ENCODE measurements at places on chromosomes 7 and 10. TPM values are rescaled to one million over a fixed set of nuclear protein-coding genes. Genes with fewer than 3 reads are reported as not detected.
A peak's percentile ranks its signal among the peaks of the same experiment; 100 is the strongest.

DNA sequence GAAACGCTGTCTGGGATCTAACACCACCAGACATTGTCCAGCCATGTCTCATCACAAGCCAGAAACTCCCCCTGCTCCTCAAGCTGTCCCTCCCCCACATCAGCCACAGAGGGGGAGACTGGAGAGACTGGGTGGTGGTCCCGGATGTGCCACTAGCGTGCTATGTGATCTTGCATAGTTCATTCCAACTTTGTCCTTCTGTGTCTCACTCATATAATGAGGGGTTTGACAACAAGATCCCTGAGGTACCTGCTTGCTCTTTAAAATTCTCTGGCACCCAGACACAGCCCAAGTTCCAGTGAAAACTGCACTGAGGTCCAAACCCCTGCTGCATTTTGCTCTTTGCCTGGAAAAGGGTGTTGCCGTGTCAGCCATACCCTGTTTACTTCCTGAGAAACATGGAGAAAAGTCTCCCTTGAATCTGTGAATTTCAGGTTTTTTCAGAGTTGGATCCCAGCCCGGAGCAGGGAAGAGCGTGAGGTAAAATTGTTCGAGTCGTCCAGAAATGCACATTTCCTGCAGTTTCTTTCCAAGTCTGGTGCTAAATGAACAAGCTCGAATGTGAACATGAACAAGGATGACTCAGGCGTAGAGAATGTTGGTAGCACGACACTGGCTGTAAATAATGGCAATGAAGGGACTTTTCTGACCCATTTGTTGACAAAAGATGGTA lies 156.6 kb downstream of the CCDC3 start:
- no peak for DNase-seq

Gene PLAU
- 0.82 TPM for total RNA-seq

- DNase-seq, result no peak
Measured at GRCh38 chr7:101747053-101747878, 70.2 kb upstream of the CUX1 start.

Gene RAMP3
- not detected for total RNA-seq

DNA sequence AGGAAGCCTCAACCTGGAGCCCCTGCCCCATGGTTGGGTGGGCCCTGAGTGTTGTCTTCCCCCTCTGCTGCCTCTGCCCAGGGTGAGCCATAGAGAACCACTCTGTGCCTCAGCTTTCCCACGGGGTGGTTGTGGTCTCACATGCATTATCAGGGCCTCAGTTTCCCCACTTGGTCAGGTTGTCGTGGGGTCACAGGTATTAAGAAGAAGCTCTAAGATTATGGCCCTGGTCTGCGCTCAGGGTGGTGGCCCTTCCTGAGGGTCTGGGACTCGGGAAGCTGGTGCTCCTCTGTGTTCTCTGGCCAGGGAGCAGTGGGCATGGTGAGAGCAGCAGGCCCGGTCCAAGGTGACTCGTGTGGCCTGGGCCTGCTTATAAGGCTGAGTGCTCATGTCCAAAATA lies 17.8 kb downstream of the LRRC27 start:
- no peak for DNase-seq

- peak; percentile 47 for DNase-seq
Measured at GRCh38 chr7:24981171-24981951, 1.4 kb upstream of the OSBPL3 start.

DNA sequence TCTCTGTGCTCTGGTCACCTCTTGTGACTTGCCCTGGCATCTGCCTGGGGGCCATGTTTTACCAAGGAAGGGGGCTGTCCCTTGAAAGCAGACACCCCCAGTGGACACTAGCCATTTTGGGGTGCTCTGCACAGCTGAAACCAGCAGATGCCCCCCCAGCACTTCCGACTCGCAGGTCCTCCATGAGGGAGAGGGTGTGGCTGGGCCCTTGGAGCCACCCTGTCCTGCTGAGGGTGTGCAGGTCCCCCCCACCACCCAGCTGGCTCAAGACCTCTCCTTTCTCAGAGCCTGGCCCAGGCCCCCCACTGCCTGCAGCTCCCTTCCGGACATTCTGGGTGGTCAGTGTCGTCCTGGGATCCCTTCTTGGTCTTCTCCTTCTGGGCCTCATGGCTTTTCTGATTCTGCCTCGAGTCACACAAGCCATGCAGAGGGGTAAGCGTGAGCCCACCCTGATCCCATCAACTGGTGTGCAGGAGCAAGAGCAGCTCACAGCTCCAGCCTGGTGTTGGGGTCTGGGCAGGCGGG lies 12.3 kb downstream of the SCART1 start:
- DNase-seq, result no peak

DNA sequence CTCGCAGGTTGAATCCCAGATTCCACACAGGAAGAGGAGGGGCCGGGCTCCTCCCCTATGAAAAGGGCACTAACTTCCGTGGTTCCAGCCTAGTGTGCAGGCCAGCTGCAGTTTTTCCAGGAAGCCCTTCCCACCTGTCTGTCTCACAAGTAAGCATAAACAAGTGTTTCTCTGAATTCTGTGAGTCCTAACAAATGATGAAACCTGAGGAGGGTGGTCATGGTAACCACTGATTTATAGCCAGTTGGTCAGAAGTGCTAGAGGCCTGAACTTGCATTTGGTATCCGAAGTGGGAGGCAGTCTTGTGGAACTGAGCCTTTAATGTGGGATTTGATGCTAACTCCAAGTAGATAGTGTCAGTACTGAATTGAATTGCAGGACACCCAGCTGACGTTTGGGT lies 54.7 kb upstream of the STEAP4 start:
- no peak for DNase-seq

Gene SPDYE9
- total RNA-seq, result not detected

- DNase-seq, result no peak
Measured at GRCh38 chr7:12294701-12295100, 83.6 kb downstream of the TMEM106B start.

DNA sequence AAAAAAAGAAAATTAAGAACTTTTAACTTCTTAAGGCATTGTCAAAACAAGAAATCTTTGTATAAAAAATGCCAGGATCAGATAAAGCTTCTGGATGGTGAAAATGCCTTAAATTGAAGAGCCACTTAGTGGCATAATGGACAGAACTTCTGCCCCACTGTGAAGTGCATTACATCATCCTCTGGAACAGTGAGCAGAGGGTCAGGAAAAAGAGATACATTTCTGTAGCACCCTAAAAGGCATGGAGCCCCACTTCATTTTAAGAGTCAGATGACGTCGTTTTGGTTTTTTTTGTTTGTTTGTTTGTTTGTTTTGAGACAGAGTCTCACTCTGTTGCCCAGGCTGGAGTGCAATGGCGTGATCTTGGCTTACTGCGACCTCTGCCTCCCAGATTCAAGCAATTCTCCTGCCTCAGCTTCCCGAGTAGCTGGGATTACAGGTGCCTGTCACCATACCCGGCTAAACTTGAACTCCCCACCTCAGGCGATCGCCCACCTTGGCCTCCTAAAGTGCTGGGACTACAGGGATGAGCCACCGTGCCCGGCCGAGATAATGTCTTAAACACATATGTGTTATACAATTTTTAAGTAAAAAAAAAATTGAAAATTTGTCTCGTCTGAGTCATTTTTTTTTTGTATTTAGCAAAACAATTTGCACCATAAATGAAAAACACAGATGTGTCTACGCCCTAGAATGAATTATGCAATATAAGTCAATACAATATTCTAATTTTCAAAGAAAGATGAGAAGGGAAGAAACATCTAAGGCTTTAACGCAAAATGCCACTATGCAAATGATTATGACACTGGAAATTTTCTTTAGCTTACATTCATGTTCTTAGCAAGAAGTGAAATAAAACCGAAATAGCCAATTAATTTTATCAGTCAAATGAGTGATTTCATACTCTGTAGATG lies 29.2 kb downstream of the SLC13A1 start:
- DNase-seq, result no peak
